ENCODE measurements at places on chromosomes 4 and X.

GRCh38 chr4:149140841-149141240 lies 674.8 kb downstream of the IQCM start:
- DNase-seq, result no peak

GRCh38 chr4:26726655-26727387 lies 133.8 kb upstream of the STIM2 start:
- no peak for DNase-seq

GRCh38 chr4:162349395-162349794 lies 185.6 kb upstream of the FSTL5 start:
- no peak for DNase-seq

- DNase-seq, result no peak
These were observed 51.2 kb upstream of the MTNR1A start for GRCh38 chr4:186606591-186606992.

GRCh38 chr4:152503653-152504290 lies 32.1 kb downstream of the FBXW7 start:
- DNase-seq, result no peak

- DNase-seq, result no peak
These were observed 1.4 kb upstream of the MAN2B2 start for GRCh38 chr4:6573551-6573950.

DNA sequence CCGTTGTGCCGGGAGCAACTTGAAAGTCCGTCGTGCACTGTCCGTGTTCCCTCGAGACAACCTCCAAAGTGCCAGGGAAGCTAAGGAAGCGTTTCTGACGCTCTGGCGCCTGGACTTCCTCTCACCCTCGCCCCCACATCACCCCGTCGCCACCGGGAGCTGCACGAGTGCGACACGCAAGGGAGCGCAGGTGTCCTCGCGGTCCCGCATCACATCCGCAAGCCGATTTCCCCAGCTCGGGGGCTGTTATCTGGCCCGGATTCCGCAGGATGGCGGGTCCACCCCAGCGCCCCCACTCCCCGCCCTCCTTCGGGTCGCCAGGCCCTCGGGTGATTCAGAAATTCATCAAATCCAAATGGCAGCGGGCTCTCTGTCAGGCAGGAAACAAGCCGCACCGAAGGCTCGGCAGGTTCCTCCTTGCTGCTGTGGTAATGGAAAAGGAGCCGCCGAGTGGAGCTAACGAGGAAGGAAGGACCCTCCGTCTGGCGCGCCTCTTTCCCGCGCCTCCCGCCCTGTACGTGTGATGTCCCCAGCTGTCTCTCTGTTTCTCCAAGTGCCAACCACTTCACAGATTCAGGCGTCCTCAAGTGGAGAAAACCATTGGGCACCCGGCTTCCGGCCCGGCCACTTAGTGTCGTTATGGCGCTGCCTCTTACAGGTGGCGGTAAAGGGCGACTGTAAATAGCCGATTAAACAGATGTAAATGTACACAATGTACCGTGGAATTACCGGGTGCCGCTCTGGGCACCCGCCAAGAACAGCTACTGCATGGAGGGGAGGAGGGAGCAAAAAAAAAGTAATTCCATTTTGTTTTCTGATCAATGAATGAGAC lies 921 bp upstream of the SETD7 start:
- peak; percentile 54 for DNase-seq

DNA sequence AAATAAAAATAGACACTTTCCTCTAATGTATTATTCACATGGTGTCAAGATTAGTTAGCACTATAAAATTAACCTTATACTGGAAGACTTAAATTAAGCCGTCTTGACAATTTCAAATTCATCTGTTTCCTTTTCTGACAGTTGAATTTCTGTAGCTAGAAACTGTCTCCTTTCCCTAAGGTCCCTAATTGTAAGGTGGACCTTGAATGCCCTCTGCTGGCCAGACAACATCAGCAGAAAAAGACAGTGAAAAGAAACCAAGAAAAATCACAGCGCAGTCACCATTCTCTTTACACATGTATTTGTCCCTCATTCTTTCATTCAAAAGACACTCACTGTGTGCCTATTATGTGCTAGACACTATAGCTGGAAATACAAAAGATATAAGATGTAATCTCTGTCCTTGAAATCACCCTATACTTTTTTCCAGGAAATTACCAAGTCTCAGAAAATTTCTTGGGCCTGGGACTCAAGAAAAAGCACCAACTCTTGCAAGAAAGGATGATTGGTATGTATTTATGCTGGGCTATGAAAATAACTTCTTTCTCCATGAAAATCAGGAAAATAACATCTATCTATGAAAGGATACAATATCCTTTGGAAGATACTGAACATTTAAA lies 32.7 kb upstream of the AMBN start:
- peak; percentile 54 for DNase-seq

DNA sequence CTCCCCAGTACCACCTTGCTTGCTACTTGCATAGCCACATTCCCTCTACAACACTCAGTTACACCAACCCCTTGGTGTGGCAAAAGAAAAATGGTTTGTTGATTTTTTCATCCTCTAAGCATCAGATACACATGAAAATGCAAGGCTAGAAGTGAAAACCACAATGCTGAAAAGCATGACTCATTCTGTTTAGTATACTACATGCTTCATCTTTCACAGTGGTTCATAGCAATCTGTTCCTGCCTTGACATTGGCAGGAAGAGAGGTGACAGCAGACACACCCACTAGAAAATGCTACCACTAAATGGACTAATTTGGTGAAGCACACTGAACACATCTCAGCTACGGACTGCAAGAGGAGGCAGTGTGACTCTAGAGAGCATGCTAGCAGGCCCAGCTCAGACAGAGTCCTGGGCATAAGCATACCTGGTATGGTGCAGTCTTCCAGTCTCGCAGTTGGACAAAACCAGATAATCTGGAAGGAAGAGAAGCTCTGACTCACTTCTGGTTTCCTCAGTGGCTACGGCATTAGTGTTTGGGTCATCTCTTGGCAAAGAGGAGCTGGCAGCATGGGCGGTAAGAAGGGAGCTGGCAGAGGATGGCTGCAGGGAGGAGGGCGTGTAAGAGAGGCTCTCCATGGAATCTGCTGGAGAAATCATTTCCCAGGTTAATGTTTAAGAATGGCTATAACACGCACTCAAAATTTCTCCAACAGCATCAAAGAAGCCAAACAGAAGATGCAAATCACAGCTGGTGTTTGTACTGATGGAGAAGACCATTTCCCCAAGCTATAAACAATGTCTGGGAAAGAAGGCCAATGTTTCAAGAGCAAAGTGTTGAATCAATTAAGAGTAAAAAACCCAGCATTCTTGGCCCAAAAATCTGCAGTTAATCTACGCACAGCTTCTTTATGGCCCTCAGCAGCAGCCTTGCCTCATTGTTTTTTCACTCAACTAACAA lies 37.8 kb downstream of the GAB3 start:
- DNase-seq, result no peak

GRCh38 chr4:1294424-1294823 lies 4.7 kb downstream of the MAEA start:
- DNase-seq, result no peak

- no peak for DNase-seq
These were observed 1083.2 kb upstream of the PCDH7 start for GRCh38 chr4:29636961-29637360.

GRCh38 chrX:1450361-1451161 lies 2.1 kb downstream of the ASMTL start:
- DNase-seq, result no peak

DNA sequence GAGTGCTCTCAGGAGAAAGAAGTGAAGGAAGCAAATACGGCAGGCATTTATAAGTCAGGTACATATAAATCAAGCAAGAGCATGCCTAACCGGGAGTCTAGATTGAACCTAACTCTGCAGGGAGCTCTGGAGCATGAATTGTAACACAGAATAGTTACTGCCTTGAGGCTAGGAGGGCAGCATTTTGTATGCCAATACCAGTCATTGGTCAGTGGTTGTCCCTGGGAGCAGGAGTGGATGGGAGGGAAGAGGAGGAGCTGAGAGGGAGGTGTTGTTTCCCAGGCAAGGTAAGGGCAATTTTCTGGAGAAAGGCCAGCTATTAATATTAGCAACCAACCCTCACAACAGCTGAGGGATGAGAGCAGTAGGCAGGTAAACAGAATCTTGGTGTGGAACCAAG lies 224.7 kb upstream of the DCAF8L1 start:
- DNase-seq, result no peak

DNA sequence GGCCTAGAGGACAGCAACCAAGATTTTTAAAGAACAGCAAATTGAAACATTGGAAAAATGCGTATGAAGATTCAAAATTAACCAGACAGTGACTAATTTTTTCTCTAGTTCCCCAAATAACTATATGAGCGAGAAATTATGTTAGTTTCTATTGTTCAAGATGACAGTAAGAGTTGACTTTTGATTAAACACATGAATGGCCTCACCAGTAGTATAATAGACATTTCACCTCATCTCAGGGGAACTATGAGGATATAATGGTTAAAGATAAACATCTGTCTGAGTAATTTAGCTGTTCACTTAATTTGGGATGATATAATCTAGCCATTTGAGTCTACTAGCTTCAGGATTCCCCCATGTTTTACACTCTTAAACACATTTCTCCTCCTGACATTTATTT lies 380.9 kb upstream of the NWD2 start:
- DNase-seq, result no peak

DNA sequence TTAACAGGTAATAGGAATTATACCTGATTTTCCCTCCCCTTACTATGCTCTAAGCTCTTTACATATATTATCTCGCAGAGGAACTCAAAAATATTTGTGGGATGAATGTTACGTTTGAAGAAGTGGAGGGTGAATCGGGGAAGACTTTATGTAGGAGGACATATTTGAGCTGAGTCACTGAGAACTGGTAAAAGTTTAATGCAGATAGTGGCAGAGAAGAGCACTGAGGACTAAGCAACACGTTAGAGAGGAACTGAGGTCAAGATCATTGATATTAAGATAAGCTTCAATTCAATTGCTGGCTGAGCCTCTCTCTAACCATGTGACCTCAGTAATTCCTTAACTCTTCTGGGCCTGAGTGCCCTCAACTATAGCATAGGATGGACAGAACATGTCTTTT lies 26.4 kb upstream of the ELOVL6 start:
- no peak for DNase-seq

DNA sequence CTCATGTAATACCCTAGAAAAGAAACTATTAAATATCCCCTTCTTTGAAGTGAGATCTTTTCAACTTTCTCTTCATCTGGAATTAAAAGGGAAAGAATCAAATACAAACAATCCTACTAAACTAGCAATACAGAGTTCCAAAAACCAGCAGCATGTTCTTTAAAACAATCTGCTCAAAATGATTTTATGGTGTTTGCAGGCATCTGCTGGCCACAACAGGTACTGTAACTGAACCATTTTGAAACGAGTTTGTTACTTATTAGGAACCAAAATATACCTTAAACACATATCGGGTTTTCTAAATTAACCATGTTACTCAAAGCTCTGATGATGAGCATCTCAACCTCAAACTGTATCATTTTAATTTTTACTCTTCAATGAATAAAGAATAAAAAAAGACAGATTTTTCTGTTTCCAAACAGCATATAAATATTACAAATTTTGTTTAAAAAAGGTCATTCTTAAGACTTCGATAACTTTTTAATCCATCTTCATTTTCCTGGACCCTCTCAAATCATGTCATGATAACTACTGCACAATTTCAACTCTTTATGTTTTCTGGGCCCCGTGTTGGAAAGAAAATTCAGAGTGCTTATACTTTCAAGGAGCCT lies 56.5 kb downstream of the ARAP2 start:
- no peak for DNase-seq

DNA sequence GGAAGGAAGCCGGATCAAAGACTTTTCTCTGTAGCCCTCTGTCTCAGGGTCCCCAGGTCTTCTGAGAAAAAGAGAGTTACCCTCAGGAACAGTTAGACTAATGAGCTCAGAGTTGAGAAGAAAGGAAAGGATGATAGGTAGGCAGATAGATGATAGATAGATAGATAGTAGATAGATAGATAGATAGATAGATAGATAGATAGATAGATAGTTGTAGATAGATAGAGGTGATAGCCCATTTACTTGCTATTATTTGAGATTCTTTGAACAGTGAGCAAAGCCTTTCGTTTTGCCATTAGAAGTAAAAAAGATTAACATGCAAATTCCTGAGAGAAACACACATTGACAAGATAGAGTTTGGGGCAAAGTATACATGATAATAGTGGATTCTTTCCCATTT lies 86.9 kb upstream of the KIT start:
- DNase-seq, result no peak

DNA sequence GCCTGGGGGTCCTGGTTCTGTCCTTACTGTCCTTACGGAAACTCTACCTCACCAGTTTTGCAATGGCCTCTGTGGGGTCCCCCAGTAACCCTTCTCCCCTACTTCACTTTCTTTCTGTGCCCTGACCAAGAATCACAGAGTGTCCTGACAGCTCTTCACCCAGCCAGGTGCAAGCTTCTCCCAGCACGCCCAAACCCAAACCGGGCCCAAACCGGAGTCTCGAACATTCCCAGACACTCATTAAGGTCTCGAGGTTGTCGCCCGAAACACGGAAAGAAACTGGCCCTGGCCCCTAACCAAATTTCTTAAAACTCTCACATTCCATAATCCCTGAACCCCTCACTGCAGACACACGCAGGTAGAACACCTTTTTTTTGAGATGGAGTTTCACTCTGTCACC lies 19.1 kb downstream of the TRIML1 start:
- DNase-seq, result no peak

DNA sequence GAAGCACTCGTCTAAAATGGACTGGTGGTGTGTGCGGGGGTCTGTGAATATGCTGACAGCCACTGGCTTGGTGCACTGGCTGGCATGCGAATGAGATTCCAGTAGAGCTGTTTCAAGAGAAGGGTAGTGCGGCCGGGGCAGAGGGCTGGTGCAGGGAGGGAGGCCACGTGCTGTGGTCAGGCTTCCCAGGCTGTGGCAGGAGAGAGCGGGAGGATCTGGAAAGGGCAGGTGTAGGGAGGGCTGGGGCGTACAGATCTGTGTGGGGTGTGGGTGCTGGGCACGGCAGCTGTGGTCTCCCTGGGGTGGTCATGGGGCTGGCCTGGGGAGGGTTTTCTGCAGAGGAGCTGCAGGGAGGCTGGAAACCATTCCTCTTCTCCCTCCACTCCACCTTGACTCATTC lies 30.2 kb downstream of the SORCS2 start:
- no peak for DNase-seq

GRCh38 chr4:106594291-106594952 lies 225.8 kb upstream of the GIMD1 start:
- DNase-seq, result no peak

- no peak for DNase-seq
These were observed 503 bp upstream of the PDE5A start for GRCh38 chr4:119629142-119629471.

GRCh38 chrX:11998944-11999343 lies 139.3 kb upstream of the FRMPD4 start:
- no peak for DNase-seq
